CD8-positive, alpha-beta T cell (primary cell): ENCODE measurements at places on chromosomes 4 and X. TPM values are rescaled to one million over a fixed set of nuclear protein-coding genes. Genes with fewer than 3 reads are reported as not detected.
A peak's percentile ranks its signal among the peaks of the same experiment; 100 is the strongest.

- DNase-seq = no peak
These were observed 65.9 kb upstream of the CBLL2 start for GRCh38 chrX:22206781-22207180.

- DNase-seq = no peak
These were observed 226.2 kb downstream of the TACR3 start for GRCh38 chr4:103493450-103494159.

GRCh38 chr4:109079201-109079600 lies 223.3 kb downstream of the COL25A1 start:
- no peak for DNase-seq

DNA sequence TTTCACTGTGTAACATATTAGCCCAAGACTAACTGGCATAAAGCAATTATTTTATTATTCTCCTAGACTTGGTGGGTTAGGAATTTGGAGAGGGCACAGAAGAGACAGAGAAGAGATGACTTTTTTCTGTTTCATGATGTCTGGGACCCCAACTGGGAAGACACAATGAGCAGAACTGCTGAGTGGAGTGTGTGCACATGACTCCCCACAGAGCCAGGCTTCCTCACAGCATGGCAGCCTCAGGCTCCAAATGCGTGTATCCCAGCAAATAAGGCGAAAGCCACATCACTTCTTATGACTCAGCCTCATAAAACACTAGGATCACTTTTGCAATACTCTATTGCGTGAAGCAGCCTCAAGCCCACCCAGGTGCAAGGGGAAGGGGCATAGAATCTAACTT lies 68.4 kb downstream of the MFAP3L start:
- DNase-seq = no peak

DNA sequence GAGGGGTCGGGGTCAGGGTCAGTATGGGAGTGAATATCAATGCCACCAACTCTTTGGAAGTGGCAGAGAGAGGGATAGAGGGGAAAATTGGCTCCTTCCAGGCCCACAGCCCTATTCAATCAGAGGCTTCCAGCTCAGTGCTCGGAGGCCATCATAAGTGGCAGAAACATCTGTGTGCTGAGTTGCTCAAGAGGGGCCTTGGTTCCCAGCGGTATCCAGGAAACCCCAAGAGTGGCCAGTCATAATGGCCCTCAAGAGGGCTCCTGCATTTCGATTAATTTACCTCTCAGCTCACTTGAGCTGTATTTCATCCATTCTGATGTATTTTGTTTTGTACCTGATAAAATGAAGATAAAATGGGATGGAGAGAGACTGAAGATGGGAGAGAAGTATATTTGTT lies 154.3 kb upstream of the EOLA2 start:
- no peak for DNase-seq

- no peak for DNase-seq
These were observed 1021.2 kb downstream of the PCDH7 start for GRCh38 chr4:31741326-31741725.

DNA sequence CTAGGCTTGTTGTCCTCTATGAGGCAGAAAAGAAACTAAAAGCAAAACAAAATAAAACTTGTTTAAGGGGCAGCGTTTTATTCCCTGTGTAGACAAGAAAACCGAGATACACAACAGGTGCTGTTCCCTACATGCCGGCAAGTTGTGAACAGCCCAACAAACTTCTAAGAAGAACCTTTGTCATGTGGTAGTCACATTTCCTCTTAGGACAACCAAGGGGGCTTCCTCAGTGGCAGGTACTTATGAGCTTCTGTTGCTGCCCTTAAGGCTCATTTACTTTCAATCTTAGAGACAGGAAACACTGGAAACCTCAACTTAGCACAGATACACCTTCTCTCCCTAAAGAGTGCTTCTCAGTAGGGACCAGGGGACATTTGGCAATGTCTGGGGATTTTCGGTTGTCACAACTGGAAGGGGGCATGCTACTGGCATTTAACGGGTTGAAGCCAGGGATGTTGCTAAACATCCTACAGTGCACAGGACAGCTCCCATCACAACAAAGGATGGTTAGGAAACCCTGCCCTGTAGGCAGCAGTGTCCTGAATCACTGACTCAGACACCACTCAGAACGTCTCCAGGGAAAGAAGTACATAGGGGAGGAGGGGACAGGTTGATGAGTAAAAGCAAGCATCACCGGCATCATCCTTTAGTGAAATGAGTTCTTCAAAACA lies 111.0 kb downstream of the ASB9 start:
- DNase-seq = peak; percentile 31

DNA sequence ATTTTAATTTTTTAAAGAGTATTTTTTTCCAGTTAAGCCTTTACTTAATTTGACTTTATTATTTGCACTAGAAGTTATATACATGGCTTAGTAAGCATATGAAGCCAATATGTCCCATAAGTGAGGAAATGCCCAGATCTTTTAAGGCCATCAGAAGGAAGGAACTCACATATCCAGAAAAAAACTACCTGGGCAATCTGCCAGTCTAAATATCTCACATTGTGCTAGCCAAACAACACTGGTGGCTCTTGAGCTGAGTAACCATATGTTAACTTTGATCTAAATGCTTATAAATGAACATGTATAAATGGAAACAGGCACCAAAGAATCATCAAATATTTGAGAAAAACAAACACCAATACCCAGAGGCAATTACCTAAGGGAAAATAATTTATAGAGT lies 138.6 kb upstream of the APOOL start:
- no peak for DNase-seq

The DCAF4L1 gene
- total RNA-seq = 0.05 TPM

The UGT2B11 gene
- not detected for total RNA-seq

The CT45A10 gene
- total RNA-seq = not detected

The SMIM10L2A gene
- total RNA-seq = 1.4 TPM

The KLKB1 gene
- 0.35 TPM for total RNA-seq

The PAGE2 gene
- total RNA-seq = not detected

The TMPRSS11A gene
- total RNA-seq = not detected

The HSFX3 gene
- total RNA-seq = not detected

The FOXO4 gene
- total RNA-seq = 32.6 TPM

The FDCSP gene
- not detected for total RNA-seq

The BCORL1 gene
- total RNA-seq = 2.4 TPM

The GPR119 gene
- not detected for total RNA-seq
